SHP77 (cell line): ENCODE measurements at places on chromosomes 6 and 20.

GRCh38 chr6:123417535-123417934, 219.2 kb downstream of the TRDN start:
- DNase-seq = no peak

DNA sequence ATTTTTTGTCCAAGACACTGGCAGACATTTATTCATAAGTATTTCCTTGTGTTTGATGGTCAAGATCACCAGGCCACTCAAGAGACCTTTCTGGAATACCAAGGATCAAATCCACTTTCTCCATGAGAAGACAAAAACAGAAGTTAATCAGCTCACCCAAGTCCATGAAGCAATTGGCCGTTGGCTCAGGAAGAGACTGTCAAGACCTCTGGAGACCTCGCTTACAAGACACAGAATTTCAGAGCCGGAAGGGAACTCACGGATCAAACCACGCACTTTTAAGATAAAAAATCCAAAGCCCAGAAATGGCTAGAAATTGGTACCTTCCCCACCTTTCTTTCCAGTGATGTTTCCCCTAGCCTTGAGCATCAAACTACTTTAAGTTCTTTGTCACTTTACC, 3.3 kb downstream of the TRERF1 start:
- no peak for DNase-seq

- DNase-seq = no peak
Observed at GRCh38 chr6:41576667-41577066, 30.5 kb downstream of the FOXP4 start.

- DNase-seq = no peak
Observed at GRCh38 chr20:48066246-48066645, 281.0 kb upstream of the SULF2 start.

DNA sequence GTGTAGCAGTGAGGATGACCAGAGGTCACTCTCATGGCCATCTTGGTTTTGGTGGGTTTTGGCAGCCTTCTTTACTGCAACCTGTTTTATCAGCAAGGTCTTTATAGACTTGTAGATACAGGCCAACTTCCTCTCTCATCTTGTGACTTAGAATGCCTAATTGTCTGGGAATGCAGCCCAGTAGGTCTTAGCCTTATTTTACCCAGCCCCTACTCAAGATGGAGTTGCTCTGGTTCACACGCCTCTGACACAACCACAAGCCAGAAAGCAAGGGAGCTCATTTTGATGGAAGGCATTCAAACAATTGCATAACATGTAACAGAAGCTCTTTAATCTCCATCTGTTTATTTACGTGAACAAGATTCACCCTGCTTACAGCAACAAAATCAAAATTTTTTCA, 492.0 kb upstream of the SULF2 start:
- DNase-seq = no peak

GRCh38 chr6:122052346-122052900, 347.0 kb upstream of the HSF2 start:
- DNase-seq = no peak
